ENCODE measurements at places on chromosomes 6 and 20.

GRCh38 chr6:48894469-48894868 is 568.6 kb downstream of the MMUT start:
- no peak for DNase-seq

GRCh38 chr20:62362991-62363919 is 3.9 kb downstream of the LAMA5 start:
- no peak for DNase-seq

DNA sequence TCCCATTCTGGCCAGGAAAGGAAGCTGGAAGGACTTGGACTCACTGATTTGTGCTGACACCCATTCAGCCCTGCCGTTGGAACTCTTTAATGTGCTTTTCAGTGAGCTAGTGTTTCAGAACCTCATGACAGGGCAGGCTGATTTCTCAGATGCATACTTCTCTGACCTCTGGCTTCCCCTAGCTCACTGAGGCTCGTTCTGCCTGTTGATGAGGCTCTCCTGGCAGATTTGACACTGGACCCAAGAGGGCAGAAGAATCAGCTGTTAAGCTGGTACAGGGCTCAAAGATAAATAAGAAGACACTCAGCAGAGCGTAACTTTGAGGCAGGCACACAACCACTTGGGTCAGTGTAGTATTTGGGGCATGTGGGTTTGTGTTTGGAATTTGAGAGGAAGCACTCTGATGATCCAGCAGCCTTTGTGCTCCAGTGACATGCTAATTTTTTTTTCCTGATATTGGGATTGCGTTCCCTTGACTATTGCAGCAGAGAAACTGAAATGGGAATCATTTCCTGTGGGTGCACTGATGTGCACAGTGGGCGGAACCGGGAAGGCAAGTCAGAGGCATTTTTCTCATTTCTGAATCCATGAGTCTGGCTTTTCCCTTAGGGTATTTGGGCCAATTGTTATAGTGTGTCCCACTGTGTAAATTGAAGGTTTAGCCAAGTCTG is 80.2 kb downstream of the CARMIL1 start:
- DNase-seq: no peak

DNA sequence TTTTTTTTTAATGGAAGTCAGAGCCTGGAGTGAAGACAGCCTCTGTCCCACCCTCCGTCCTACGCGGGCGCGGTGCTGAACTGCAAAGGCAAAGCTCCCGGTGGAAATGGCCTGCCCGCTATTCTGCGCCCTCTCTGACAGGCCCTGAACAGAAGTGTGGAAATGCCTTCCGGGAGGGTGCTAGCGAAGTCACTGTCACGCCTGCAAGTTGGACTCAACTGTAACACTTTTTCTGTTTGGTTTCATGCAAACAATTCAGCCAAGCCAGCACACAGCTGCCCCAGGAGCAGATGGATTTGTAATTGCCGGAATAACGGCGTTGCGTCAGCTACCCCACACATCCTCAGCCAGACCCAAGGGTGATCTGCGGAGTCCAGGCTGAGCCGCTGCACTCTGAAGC is 107.6 kb downstream of the PSMB1 start:
- no peak for DNase-seq

- DNase-seq: no peak
These were observed 192.5 kb downstream of the EDN1 start for GRCh38 chr6:12482386-12483375.

- DNase-seq: no peak
These were observed 308.5 kb upstream of the POU3F2 start for GRCh38 chr6:98525860-98526259.

DNA sequence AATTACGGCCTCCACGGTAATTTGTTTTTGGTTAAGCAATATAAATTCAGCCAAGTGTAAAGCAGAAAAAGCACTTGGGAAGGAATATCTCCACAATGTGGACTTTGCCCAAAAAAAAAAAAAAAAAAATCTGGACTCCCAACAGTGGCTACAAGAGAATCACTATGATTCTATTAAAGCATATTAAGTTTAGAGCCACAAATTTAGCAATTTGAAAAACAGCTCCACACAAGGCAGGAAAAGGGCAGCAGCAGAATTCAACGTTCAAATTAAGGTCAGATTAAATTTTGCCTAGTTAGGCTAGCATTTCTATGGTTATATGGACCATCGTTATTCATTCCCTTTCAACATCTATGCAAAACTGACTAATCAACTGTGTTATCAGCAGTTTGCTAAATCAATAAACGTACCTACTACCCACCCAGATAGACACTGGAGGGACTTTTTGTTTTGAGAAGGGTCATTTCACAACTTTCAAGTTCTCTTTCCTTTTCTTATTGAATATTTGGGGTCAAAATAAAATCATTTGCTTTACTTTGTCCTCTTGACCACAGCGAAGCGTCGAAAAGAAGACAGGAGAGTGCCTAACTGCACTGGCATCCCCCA is 1.0 kb downstream of the MCM9 start:
- no peak for DNase-seq

- DNase-seq: no peak
These were observed 109.3 kb downstream of the WDR27 start for GRCh38 chr6:169592558-169592957.

DNA sequence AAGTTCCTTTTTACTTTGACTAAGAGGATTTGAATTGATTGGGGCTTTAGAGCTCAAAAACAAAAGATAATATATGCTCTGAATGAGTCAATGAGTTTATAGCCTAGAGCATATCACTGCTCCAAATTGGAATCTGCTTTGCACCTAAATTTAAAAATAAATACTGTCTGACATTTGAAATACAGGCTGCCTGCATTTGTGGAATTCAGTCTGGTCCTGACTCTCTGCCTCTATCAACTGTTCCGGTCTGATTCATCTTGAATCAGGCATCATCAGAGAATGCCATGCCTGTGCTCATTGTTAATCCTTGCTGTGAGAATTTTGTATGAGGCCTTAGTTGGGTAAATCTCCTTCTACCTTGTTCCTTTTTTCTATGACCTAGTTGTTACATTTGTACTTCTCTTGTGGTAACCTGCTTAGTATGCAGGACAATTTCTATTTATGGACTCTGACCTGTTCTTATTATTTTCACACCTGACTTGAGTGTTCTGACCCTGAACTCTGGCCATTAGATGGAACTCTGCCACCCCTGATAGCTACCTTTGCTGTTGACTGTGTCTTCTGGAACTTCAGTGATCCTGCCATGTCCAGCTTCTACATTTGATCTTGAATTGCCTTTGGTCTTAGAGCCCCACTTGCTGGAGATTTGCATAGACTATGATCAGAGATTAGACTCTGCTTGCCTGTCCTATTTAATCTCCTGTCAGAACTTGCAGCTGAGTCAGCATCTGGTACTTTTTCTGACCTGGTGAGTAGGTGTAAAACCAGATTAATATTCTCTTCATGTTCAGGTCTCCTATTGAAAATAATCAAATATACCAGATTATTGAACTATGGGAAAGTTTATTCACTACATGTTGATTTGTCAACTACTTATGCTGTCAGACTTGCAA is 442.7 kb upstream of the HS3ST5 start:
- no peak for DNase-seq

DNA sequence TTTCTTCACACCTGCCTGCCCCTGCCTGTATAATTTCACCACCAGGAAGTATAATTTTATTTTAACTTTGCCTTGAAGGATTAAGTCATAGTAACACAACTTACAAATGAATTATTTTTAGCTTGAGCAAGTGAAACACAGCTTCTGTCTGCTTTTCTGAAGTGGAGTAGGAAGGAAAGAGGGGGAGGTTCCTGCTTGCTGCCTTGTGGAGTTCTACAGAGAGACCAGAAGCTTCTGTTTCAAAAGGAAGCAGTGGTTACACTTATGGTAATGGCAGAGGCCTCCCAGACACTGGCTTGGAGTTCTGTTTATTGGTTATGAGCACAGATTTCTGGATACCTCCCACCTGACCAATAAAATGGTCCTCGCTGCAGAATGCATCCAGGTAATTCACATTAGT is 159.6 kb downstream of the TMEM200A start:
- DNase-seq: no peak

DNA sequence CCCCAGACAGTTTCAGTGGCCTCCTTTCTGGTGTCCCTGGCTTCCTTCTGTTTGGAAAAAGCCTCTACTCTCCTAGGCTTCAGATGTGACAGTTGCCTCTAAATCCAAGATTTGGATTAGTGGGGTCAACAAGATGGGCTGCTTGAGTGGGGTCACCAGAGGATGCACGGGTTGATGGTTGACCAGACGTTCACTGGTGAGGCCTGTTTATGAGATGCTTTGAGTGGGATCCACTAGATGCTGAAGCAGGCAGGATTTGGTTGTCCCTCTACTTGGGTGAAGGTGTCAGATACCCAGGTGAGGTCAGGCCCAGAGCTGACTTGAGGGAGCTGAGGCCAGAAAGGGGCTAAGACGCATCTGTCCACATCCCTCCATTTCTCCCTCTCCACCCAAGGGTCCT is 8.1 kb upstream of the DLGAP4 start:
- no peak for DNase-seq

DNA sequence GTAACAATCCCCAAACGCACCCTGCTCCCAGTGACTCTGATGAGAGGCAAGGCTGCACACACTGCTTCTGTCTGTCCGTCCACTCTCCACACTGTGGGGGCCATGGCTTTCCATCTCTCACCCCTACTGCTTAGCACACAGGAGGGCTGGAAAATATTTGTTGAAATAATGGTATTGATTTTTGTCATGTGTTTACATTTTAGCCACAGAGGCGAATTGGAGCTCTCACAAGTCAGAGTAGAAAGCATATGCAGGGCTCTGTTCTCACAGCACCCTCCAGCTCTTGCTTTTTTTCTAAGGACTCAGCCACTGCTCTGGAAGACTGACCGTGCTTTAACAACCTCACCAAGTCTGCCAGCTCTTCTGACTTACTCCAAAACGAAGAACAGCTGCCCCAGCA is 273.8 kb downstream of the GMDS start:
- DNase-seq: no peak

DNA sequence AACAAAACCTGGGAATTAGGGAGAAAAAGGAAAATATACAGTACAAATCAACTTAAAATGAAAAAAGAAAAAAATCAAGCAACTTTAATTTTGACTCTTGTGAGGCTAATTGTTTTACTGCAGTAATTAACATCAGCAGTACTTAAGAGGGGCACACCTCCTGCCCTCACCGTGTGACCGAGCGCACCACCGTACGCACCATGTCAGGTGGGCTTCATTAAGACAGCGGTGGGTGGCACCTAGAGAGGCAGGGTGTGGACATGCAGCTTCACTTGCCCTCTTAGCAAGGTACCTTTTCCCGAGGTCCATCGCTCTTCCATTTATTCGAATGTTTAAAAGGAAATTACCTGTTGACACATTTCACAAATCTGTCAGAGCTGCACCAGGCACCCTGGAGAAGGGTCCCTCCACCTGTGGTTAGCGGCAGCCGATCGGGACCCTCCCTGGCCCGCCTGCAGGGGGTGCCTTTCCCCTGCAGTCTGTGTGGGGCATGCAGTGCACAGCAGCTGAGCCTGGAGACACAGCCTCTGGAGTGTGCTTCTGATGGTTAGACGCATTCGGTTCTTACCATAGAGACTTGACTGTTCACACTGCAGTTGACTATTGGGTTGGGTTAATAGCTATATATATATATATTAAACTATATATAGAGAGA is 184.1 kb downstream of the TMEM242 start:
- no peak for DNase-seq

GRCh38 chr20:53865901-53866793 is 204.2 kb downstream of the BCAS1 start:
- no peak for DNase-seq

DNA sequence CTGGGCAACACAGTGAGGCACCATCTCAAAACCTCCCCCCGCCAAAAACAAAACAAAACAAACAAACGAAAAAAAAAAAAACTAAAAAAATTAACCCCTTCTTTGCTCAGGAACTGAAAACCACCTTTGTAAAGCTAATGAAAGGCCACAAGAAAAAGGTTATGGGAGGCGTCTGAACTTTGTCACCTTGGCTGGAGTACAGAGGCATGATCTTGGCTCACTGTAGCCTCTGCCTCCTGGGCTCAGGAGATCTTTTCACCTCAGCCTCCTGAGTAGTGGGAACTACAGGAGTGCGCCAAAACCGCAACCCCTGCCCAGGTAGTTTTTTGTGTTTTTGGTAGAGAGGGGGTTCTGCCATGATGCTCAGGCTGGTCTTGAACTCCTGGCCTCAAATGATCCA is 337.9 kb downstream of the TBC1D32 start:
- DNase-seq: no peak

- no peak for DNase-seq
These were observed 6.0 kb downstream of the HLA-C start for GRCh38 chr6:31265926-31266325.

DNA sequence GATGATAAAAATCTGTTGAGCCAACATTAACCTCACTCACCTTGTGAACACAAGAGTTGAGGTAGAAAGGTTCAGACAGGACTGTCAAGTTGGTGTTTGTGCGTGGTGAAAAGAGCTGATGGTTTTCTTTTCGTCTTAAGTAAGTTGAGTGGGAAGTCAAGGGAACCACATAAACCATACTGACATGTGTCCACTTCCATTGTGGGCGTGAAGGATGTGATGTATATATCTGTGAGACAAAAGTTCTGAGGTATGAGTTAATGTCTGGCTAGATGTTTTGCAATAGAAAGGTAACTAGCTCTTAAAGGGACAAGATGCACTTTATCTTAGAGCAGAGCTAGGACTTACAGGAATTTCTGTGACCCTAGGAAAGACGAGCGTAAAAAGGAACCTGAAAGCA is 1272.1 kb upstream of the ADGRB3 start:
- no peak for DNase-seq

DNA sequence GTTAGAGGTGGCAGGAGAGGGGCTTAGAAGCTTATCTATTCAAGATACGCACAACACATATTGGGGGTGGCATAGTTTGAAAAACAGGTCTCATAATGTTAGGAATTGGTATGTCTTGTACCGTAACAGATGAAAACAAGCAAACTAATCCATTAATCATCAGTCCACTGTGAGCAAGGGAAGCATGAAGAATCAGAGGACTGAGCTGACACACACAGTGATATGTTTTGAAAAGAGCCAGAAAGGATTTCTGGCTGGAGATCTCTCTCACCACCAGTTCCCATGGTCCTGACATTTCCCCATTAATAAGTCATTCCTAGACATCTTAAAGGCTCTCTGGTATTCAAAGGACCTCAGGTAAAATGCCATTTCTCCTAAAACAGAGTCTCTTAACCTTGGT is 158.8 kb upstream of the PHACTR1 start:
- no peak for DNase-seq

DNA sequence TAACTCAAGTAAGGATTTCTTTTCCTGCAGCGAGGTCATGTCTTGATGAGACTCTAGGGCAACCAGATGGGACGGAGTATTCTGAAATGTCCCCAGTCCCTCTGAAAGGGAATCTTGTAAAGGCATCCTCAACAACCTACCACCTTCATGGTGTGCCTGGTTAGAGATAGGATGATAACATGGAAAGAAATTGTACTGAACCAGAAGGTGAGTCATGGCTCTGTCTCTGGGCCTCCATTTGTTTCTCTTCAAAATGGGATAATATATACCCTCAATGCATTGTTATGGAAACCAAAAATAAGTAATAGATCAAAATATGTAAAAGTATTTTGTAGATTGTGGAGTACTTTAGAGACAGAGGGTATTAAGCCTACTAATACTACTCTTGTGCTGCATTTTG is 219.1 kb downstream of the ARID1B start:
- DNase-seq: no peak
